WTC11 (cell line): ENCODE measurements at places on chromosomes 2 and 18. TPM values are rescaled to one million over a fixed set of nuclear protein-coding genes. Genes with fewer than 3 reads are reported as not detected.

Gene CFC1
- not detected in 3 replicates for total RNA-seq

Gene DTNA
- total RNA-seq, result 16.1 to 16.9 TPM (median 16.2 TPM) in 3 replicates

Gene SFT2D3
- 9.2 to 10.5 TPM (median 9.8 TPM) in 3 replicates for total RNA-seq

Gene IFIH1
- 1.3 to 2.3 TPM (median 2.1 TPM) in 3 replicates for total RNA-seq

Gene IL36B
- not detected in 3 replicates for total RNA-seq

Gene TRABD2A
- total RNA-seq, result 7.1 to 12.1 TPM (median 7.5 TPM) in 3 replicates

Gene ABCG8
- 0.23 to 0.25 TPM in 2 of 3 replicates, not detected in the other for total RNA-seq

Gene DSG1
- 0.07 to 0.09 TPM in 2 of 3 replicates, not detected in the other for total RNA-seq

Gene PARD6G
- total RNA-seq, result 13.0 to 14.4 TPM (median 13.6 TPM) in 3 replicates

Gene REEP1
- total RNA-seq, result 0.53 to 1.9 TPM (median 0.89 TPM) in 3 replicates

Gene ANKRD29
- total RNA-seq, result 3.3 to 4.9 TPM (median 3.7 TPM) in 3 replicates

Gene C2orf76
- 4.4 to 5.2 TPM (median 4.6 TPM) in 3 replicates for total RNA-seq

Gene MEIS1
- 0.30 to 0.48 TPM (median 0.39 TPM) in 3 replicates for total RNA-seq

Gene RAB11FIP5
- total RNA-seq, result 14.0 to 16.0 TPM (median 14.3 TPM) in 3 replicates

Gene L3MBTL4
- 1.3 to 1.8 TPM (median 1.4 TPM) in 3 replicates for total RNA-seq

Gene METAP1D
- total RNA-seq, result 4.7 to 6.0 TPM (median 5.1 TPM) in 3 replicates

Gene PHOSPHO2
- total RNA-seq, result 6.1 to 8.1 TPM (median 7.3 TPM) in 3 replicates

Gene SERPINB12
- not detected in 3 replicates for total RNA-seq

Gene UGT1A8
- 0.11 to 0.13 TPM in 2 of 3 replicates, not detected in the other for total RNA-seq

Gene FAM210A
- 17.4 to 20.2 TPM (median 19.5 TPM) in 3 replicates for total RNA-seq

Gene SULT1C4
- total RNA-seq, result 4.3 to 4.9 TPM (median 4.6 TPM) in 3 replicates

Gene ANKRD62
- total RNA-seq, result not detected in 3 replicates

Gene ZEB2
- 0.42 to 0.85 TPM (median 0.46 TPM) in 3 replicates for total RNA-seq

Gene ANKRD30BL
- total RNA-seq, result 0.39 to 0.76 TPM (median 0.48 TPM) in 3 replicates

Gene CGREF1
- 3.5 to 4.0 TPM (median 3.8 TPM) in 3 replicates for total RNA-seq

Gene NTSR2
- 0.16 TPM in 1 of 3 replicates, not detected in the others for total RNA-seq

Gene CD8B2
- 0.09 TPM in 1 of 3 replicates, not detected in the others for total RNA-seq

Gene AMER3
- total RNA-seq, result 0.05 to 0.13 TPM (median 0.09 TPM) in 3 replicates

Gene ZNF519
- total RNA-seq, result 26.7 to 32.1 TPM (median 30.6 TPM) in 3 replicates

Gene SPP2
- total RNA-seq, result not detected in 3 replicates

Gene GBX2
- 15.3 to 25.6 TPM (median 19.1 TPM) in 3 replicates for total RNA-seq

Gene CCDC195
- total RNA-seq, result not detected in 3 replicates

Gene AP1S3
- 12.2 to 17.4 TPM (median 15.8 TPM) in 3 replicates for total RNA-seq

Gene KCNG2
- 0.34 to 0.62 TPM (median 0.50 TPM) in 3 replicates for total RNA-seq

Gene PID1
- 1.2 to 2.6 TPM (median 1.3 TPM) in 3 replicates for total RNA-seq

Gene PIKFYVE
- 28.9 to 36.1 TPM (median 33.6 TPM) in 3 replicates for total RNA-seq

Gene RMND5A
- total RNA-seq, result 54.4 to 55.4 TPM (median 54.5 TPM) in 3 replicates

Gene BIN1
- 38.9 to 42.5 TPM (median 41.6 TPM) in 3 replicates for total RNA-seq

Gene ALPP
- total RNA-seq, result 0.14 to 0.20 TPM (median 0.14 TPM) in 3 replicates

Gene CIDEA
- 0.23 to 0.50 TPM (median 0.23 TPM) in 3 replicates for total RNA-seq

Gene CD207
- total RNA-seq, result not detected in 3 replicates

Gene EPB41L3
- 20.1 to 20.6 TPM (median 20.1 TPM) in 3 replicates for total RNA-seq

Gene IL1B
- total RNA-seq, result not detected in 3 replicates

Gene PLEK
- total RNA-seq, result 0.26 to 0.46 TPM (median 0.37 TPM) in 3 replicates

Gene OBSL1
- total RNA-seq, result 159 to 221 TPM (median 213 TPM) in 3 replicates

Gene MEP1B
- total RNA-seq, result 0.07 TPM in 1 of 3 replicates, not detected in the others

Gene INHA
- 1.1 to 1.8 TPM (median 1.4 TPM) in 3 replicates for total RNA-seq

Gene SLC9A2
- 0.07 to 0.16 TPM (median 0.11 TPM) in 3 replicates for total RNA-seq

Gene IGFBP2
- 514 to 873 TPM (median 854 TPM) in 3 replicates for total RNA-seq

Gene KCNJ3
- total RNA-seq, result 0.31 to 0.69 TPM (median 0.32 TPM) in 3 replicates

Gene MYCN
- 68.3 to 77.5 TPM (median 75.3 TPM) in 3 replicates for total RNA-seq

Gene RAB6C
- 0.07 to 0.09 TPM (median 0.07 TPM) in 3 replicates for total RNA-seq

Gene STEAP3
- 20.5 to 24.0 TPM (median 21.4 TPM) in 3 replicates for total RNA-seq

Gene CYTIP
- 0.66 to 1.2 TPM (median 0.89 TPM) in 3 replicates for total RNA-seq
